ENCODE measurements at places on chromosomes 3 and 15.

- no peak for DNase-seq
Measured at GRCh38 chr3:3209714-3210113, 30.2 kb upstream of the CRBN start.

GRCh38 chr3:52430416-52430810 is 14.5 kb downstream of the SEMA3G start:
- no peak for DNase-seq

GRCh38 chr3:30314757-30315325 is 291.6 kb upstream of the TGFBR2 start:
- no peak for DNase-seq

DNA sequence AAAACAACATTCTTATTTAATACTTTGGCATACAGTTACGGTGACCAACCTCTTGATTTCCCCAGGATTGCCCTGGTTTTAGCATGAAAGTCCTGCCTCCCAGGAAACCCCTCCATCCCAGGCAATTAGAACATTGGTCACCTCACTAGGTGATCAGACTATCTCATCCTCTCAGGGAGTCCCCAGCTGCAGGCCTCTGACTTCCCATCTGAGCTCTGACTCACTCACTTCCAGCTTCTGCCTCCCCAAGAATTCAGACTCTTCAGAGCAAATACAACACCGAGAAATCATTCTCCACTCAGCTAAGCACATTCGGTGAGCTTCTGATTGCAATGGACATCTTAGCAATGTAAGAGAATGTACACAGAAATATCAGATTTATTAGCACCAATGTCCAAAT is 92.4 kb upstream of the HES1 start:
- DNase-seq, result no peak

DNA sequence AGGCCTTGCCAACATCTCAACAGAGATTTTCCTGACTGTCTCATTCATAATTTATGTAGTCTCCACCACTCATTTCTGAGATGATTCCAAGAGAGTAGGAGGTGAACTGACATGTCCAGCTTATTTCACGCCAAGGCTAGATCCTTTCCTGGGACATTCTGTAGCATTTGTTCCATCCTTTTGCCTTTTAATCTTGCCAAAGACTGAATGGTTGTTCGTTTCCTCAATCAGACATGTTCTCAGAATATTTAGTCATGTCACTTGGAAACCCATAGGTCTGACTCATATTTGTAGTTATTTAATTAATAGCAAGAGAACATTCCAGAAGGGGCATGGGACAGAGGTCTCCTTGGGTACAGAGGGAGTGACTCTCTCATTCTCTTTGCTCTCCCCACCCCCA is 80.9 kb downstream of the DHX36 start:
- DNase-seq, result no peak

GRCh38 chr3:46293991-46294833 is 52.0 kb downstream of the CCR3 start:
- DNase-seq, result no peak

DNA sequence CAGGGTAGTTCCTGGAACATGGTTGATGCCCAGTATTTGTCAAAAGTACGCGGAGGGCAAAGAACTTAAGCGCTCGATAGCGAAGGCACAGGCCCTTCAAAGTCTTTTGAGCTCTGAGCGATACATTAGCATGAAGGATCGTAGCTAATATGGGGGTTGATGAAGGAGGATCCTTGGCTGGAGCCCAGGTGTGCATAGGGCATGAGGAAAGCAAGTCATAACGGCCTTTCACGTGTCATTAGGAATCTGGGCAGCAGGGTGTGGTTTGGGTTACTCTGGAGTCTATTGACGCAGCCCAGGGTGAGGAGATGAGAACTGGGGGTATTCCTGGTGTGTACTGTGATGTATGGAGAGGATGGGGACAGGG is 31.7 kb downstream of the SPINK8 start:
- DNase-seq, result no peak
